ENCODE measurements at places on chromosomes 7 and 10.
A peak's percentile ranks its signal among the peaks of the same experiment; 100 is the strongest.

GRCh38 chr7:100411101-100411500 is 17.4 kb downstream of the ZCWPW1 start:
- no peak for DNase-seq

DNA sequence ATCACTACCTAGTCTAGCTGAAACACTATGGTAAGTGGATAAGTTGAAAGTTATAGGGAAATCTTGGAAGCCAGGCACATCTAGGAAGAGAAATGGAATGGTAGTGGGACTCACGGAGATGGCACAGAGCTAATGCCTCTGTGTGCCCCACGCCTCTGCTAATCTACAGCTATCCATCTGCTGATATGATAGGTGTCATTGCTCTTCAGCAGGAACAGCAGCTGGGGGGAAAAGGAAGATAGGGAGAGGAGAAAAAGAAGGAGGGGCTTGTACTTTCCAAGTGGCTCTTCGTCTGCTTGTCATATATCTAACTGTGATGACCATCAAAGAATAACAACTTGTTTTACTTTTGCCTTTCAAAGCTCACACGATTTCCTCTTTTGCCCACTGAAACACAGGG is 1199.1 kb upstream of the SORCS1 start:
- DNase-seq: no peak

- no peak for DNase-seq
These were observed 43.8 kb downstream of the ETV1 start for GRCh38 chr7:13945670-13946069.

- DNase-seq: no peak
These were observed 101.8 kb downstream of the SAMD9 start for GRCh38 chr7:93015779-93016481.

DNA sequence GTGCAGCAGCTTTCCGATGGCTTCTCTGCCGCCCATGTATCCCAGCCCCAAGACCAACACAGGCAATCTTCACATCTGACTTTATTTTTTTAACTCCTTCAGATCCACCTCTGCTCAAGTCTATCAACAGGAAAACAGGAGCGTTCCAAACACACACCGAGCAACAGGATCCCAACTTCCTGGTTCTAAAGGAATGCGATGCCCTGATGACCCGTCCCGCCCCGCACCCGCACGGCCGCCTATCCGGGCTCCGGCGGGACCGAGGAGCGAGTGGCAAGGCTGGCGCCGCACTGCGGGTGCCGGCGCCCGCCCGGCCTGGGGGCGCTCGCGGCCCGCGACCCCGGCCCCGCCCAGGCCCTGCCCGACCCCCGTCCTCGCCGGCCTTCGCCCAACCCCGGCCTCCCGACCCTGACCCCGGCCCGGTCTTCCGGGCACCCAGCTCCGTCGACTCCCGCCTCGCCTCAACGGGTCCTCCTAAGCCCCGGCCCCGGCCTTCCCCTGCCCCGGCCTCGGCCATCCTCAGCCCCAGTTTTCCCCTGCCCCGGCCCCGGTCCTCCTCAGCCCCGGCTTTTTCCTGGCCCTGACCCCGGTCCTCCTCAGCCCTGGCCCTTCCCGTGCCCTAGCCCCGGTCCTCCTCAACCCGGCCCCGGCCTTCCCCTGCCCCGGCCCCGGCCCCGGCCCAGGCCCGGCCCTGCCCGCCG is 730 bp downstream of the LARP4B start:
- DNase-seq: peak; percentile 53

- no peak for DNase-seq
These were observed 352.0 kb downstream of the PCLO start for GRCh38 chr7:82810558-82811259.

- no peak for DNase-seq
These were observed 22.3 kb downstream of the CACUL1 start for GRCh38 chr10:118732245-118733165.

- no peak for DNase-seq
These were observed 40.9 kb downstream of the SMURF1 start for GRCh38 chr7:99102809-99103690.

DNA sequence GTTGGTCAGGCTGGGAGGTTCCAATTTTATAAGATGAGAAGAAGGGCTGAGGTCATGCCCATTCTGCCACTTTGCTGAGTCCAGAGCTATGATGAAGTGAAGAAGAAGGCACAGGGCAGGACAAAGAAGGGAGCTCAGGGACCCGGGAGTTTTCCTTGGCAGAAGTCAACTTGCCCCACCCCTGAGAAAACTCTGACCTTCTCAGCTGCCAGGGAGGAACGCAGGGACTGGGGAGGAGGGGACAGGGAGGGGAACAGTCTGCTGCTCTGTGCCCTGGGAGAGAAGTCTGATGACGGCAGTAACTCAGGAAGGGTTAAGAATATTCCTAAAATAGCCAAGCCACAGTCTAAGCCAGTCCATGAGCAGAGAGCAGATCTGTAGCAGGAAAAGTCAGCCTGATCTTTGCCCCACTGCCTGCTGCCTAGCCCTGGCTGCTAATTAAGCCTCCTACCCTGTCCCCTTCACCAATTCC is 11.7 kb downstream of the ADIRF start:
- no peak for DNase-seq

DNA sequence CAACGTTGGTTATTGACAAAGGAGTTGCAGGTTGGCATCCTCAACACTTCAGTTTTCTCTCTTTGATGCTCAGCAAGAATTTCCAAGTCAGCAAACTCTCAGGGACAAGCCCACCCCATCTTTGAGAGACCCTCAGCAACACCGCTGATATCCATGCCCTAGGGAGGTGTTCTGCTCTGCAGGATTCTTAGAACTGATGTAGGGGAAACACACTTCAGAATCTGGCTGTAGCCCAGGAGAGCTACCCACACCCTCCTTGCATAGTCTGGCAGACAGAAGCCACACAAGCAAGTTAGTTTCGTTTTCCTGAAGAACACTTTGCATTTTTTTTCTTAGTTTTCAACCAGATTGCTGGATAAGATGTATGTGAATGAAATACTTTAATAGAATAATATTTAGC is 822 bp downstream of the SAMD9L start:
- DNase-seq: no peak

- no peak for DNase-seq
These were observed 30.6 kb downstream of the APBB1IP start for GRCh38 chr10:26468700-26469099.

- DNase-seq: no peak
These were observed 126.8 kb downstream of the ADRA2A start for GRCh38 chr10:111203615-111204014.

DNA sequence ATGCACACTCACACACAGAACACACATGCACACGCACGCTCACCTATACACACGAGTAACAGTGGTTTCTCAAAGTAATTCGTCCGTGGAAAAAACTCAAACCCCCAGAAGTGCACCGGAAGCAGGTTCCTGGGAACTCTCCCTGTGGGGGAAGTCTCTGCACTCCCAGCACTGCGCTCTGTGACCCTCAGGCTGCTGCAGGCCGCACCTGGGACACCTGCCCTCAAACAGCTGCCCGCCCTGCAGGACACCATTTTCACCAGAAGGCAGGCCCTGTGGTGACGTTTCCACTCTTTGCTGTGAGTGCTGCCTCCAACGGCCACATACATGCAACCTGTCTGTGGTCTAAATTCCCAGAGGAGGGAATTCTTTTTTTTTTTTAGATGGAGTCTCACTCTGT is 21.3 kb downstream of the YKT6 start:
- DNase-seq: no peak

DNA sequence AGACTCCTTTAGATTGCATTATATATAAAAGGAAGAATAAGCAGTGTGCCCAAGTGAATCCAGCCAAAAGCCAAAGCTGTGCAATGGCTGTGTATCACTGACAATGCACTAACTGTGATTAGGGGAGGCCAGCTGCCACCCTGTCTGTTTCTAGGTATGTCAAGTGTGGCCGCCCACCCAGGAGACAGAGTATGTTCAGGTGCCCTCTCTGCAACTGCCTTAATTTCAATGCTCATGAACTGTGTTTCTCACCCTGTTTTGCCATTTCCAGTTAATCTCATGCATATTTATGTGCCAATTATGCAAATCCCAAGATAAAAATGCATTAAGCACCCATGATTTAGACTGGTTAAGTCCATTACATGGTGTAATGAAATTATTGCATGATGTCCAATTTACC is 159.4 kb downstream of the FRMD4A start:
- DNase-seq: no peak

GRCh38 chr7:85055906-85056305 is 130.9 kb downstream of the SEMA3D start:
- no peak for DNase-seq

- DNase-seq: no peak
These were observed 34.6 kb downstream of the RHEB start for GRCh38 chr7:151484971-151485707.

- no peak for DNase-seq
These were observed 301.4 kb downstream of the ABCA13 start for GRCh38 chr7:48472640-48473039.

DNA sequence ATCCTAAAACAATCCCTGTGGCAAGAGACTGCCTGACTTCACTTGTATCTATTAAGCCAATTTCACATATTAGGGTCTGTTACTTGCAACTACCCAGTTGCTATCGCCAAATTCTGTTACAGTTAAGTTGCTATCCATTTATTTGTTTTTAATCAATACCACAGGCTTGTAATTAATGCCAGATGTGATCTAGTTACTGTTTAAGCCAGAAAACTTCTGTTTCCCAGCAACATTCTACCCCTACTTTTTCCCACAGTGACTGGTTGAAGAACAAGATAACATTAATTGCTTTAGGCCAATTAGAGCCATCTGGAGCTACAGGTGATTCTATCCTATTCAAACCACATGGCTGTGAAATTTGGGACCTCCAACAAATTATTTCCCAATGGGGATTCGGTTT is 131.3 kb downstream of the ALOX5 start:
- DNase-seq: no peak

DNA sequence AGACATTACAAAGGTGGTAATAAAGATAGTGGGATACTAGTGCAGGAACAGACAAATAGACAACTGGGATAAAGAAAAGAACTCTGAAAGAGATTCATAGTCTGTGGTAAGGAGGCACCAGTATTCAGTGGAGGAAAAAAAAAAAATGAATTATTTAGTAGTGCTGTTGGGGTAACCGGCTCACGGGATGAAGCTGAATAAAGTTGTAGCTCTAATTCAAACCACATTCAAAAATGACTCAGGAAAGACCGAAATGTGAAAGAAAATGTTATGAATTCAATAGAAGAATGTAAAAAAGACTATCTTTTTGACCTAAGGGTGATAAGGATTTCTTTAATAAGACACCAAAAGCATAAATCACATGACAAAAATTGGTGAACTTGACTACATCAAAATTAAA is 83.1 kb upstream of the HABP2 start:
- no peak for DNase-seq

DNA sequence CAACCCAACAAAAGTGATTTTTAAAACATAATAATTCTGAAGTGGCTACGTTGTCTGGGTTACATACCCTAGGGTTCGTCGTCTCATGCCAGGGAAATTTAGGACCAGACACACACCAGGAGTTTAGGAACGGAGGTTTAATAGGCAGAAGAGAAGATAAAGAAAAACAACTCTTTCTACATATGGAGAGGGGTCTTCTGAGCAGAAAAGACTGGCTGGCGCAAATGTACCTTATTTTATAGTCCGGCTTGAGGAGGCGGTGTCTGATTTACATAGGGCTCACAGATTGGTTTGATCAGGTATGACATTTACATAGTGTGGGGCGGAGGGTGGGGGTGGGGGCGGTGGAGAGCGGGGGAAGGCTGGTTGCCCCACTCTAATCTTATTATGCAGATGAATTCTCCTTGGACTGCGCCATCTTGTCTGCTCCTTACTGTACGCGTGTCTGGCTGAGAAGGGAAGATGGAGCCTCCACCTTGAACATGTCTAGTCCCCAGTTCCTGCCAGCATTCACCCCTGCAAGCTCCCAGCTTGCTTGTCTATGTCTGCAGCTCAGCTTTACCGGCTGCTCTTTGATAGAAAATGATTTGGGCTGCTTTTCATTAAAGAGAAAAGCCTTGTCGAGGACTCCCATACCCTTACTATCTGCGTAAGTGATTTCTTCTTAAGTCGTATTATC is 98.7 kb downstream of the RALA start:
- no peak for DNase-seq

DNA sequence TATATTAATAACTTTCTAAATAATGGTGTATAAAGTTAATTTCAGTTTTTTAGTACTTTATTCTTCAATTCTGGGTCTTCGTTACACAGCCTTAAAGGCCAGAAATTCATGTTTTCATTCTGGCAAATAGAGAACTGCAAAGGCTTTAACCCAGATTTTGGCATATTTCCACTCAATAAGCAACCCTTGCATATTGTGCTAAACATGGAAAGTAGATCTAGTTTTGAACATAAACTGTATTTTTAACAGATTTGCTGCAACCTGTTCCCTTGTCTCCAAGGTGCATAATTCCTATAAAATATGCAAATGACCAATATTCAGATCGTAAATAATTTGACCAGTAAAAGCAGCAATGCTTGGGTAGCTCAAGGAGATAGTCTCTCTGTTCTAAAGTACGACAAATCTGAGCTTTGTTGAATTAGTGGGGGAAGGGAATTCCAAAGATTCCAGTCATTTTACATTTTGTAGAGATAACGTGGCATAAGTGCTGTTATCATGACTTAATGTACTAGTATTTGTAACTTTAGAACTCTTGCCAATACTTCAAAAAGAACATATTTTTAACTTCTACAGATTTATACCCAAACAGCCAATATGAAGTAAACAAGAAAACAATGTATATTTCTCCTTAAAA is 46.4 kb upstream of the RSBN1L start:
- DNase-seq: no peak

DNA sequence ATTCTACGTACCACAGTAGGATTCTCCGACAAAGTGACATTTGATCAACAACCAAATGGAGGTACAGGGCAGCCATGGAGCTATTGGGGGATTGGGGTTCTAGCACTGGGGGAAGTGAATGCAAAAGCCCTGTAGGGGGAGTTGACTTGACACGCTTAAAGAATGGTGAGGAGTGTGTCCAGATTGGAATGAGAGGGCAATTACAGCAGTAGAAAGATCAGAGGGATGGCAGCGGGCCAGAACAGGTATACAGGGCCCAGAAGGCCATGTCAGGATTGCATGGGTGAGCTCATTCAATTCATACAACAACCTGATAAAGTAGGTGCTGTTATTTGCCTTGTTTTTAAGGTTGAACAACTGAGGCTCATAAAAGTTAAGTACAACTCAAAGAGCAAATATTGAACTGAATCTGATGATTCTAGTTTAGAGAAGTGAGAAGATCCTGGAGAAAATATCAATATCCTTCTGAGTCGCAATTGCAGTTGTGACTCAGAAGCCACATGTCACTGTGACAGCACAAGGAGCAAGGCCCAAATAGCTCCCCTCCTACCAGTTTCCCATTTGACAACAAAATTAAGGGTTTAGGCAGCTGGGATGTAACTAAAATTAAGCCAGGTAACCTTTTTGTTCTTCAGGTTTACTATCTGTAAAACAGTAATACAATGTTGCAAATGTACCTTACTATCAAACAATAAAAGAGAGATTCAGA is 28.0 kb upstream of the CTTNBP2 start:
- DNase-seq: no peak

- DNase-seq: no peak
These were observed 24.5 kb upstream of the EEPD1 start for GRCh38 chr7:36128448-36129047.

DNA sequence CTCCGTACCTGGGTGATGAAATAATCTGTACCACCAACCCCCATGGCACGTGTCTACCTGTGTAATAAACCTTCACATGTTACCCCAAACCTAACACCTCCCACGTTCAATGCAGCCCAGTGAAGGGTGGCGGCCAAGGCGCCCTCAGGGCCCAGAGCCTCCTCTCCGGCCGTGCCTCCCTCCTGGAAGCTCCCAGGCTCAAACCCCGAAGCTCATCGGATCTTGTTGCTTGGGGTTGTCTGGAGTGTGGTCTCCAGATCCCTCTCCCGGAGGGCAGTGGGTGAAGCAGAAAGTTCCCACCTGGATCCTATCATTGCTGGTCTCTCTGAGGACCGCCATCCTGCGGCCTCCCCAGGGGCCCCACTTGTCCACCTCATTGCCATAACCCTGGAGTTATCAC is 9.4 kb upstream of the KNDC1 start:
- no peak for DNase-seq

All from liver (tissue), 10 donors.